ENCODE measurements at places on chromosomes 16 and 17.

- DNase-seq = no peak
Measured at GRCh38 chr16:7614021-7614795, 281.6 kb downstream of the RBFOX1 start.

- DNase-seq = no peak
Measured at GRCh38 chr16:73560497-73560896, 512.6 kb upstream of the ZFHX3 start.

DNA sequence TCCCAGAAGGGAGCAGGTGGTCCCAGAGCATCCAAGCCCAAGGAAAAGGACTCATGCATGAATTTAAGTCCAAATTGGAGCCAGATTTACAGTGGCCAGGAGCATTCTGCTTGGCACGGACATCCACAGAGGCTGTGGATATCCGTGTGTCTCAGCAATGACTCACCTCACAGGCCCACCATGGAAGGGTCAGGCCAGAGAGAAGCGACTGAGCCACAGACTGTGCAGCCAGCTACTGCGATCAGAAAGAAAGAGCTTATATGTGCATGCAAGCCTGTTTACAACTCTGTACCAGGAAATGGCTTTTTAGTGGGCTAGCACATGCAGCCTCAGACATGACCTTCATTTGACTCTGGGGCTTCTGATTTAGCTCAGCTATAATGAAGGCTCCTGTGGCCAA lies 231.0 kb downstream of the C16orf95 start:
- DNase-seq = no peak

DNA sequence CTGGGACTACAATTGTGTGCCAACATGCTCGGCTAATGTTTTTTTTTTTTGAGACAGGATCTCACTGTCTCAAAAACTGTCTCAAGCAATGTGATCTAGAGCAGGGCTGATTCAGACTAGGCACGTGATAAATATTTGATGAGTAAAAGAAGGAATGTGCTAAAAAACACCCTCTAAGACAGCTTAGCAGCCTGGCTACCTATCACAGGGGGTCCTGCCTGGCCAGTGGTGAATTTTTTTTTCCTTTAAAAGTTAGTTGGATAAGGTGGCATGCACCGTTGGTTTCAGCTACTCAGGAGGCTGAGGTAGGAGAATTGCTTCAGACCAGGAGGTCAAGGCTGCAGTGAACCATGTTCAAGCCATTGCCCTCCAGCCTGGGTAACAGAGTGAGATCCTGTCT lies 14.8 kb upstream of the GPATCH8 start:
- no peak for DNase-seq

- DNase-seq = no peak
Measured at GRCh38 chr16:90032674-90033331, 13.5 kb upstream of the DBNDD1 start.

DNA sequence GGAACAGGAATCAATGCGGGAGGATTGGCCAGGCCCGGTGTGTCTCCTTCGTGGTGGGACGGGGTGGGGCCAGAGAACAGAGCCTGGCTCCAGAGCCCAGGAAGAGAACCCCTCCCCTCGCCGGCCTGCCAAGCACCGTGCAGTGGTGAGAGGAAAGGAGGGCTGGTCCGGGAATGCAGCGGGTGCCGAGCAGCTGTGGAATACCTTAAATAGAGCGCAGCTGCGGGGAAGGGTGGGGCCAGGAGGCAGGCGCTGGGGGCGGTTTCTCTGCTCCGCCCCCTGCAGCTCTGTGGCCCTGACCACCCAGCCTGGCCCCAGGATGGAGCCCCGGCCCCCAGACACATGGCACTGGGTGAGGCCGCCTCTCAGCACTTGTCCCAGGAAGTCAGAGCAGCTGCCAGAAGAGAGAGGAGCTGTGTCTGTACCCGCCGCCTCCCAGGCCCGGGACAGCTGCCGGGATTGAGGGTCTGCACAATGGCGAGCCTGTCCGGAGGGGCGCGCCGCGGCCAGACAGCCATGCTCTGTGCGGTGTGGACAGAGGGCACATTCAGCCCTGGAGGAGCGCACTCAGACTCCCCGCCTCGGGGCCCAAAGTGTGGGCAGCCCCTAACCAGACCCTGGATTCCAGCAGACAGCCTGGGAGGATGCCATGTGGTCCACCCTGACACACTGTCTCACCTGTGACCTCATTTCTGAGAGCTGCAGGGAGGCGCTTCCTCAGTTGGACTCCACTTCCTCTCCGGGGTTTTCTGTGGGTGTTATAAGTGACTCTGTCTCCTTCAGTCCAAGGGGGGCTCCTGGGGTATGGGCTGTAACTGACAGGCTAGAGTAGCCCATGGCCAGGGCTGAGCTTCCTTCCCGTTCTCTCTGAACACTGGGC lies 268.8 kb downstream of the SEC14L1 start:
- DNase-seq = no peak

DNA sequence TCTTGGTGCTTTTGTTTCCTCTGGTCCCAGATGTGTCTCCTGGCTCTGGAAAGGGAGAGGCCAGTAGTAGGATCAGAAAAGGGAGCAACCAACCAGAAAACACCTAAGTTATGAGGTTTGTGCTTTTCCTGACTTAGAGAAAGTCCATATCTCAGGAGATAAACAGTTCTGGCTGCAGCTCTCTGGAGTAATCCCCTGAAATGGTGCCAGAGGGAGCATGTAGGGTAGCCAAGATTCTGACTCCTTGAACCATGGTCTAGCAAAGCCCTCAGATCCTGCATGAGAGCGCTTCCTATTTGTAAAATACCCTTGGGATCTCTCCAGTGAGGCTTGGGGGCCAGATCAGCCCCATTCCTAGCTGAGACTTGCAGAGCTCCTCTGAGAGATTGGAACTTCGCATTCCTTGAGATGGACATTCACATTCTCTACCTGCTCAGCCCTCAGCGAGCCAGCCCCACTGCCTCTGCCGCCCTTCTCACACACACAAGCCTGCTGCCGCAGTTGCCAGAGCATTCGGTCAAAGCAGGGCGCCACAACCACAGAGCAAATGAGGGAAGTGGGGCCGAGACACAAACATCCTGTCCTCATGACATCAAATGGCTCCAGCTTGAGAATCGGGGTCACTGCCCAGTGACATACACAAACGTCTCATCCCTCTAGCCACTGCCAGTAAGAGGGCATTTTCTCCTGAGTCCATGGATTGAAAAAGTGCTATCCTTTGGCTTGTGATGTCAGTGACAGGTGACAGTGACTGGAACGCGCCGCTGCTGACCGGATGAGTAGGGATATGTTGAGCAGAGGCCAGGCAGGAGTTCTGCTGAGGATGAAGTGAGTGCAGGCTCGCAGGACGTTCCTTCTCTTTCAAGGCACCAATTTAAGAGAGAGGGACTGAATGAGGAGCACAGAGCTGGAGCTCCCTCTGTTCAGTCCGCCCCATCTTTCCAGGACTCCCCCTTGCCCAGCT lies 5.0 kb downstream of the ABHD15 start:
- DNase-seq = no peak

DNA sequence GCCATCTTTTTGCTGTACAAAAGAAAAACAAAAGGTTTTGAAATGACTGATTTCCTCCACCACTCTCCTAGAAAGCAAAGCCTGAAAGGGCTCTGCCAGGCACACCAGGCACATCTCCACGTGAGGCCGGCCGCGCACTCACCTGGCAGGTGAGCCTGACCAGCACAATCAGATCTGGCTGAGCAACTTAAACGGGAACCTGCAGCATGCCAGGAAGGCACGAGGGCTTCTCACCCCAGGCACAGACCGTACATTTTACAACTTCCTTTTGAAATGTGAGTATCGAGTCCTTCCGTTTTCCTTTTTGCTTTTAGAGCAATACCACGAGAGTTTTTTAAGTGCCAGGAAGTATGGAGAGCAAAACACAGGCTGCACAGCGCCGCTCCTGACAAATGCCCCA lies 22.5 kb downstream of the SLC38A10 start:
- DNase-seq = no peak

DNA sequence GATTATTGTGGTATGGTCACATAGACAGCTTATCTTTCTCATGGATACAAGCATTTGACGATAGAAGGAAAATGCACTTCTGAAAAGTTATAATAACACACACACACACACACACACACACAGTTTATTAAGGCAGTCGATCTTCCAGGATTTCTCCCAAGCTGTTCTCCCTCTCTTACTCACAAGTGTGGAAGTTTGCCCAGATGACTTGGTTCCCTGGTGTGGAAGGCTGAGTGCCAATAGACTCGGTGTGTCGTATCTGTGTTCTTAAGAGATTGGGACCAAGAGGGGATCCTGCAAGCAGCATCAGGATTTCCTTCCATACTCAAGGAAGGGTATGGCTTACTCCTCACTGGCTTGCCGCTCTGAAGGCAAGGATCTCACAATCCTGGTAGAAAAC lies 279.6 kb downstream of the HS3ST3B1 start:
- no peak for DNase-seq

Measured in NCI-H2029 (cell line).